ENCODE measurements at places on chromosomes 1 and 21. TPM values are rescaled to one million over a fixed set of nuclear protein-coding genes. Genes with fewer than 3 reads are reported as not detected.

The EDN2 gene
- total RNA-seq, result 3.6 TPM

The PRELP gene
- 28.0 TPM for total RNA-seq

The TCP10L gene
- total RNA-seq, result 0.26 TPM

The PRKCZ gene
- total RNA-seq, result 10.9 TPM

The C1orf105 gene
- not detected for total RNA-seq

The TRIM17 gene
- not detected for total RNA-seq

The GFI1 gene
- 6.7 TPM for total RNA-seq

The MRAP gene
- total RNA-seq, result 0.66 TPM

The OR2L5 gene
- not detected for total RNA-seq

The TMOD4 gene
- 3.0 TPM for total RNA-seq

The NTMT2 gene
- not detected for total RNA-seq

The RPTN gene
- not detected for total RNA-seq

The ASCL5 gene
- 4.6 TPM for total RNA-seq

The AVPR1B gene
- total RNA-seq, result 0.78 TPM

The KRTAP13-2 gene
- not detected for total RNA-seq

The PRXL2B gene
- total RNA-seq, result 8.8 TPM

The USH2A gene
- total RNA-seq, result 0.26 TPM

The LEMD1 gene
- not detected for total RNA-seq
